CD4-positive, alpha-beta T cell treated with Interleukin-17A for 1 hour (primary cell): ENCODE measurements at places on chromosomes 11 and 22.

DNA sequence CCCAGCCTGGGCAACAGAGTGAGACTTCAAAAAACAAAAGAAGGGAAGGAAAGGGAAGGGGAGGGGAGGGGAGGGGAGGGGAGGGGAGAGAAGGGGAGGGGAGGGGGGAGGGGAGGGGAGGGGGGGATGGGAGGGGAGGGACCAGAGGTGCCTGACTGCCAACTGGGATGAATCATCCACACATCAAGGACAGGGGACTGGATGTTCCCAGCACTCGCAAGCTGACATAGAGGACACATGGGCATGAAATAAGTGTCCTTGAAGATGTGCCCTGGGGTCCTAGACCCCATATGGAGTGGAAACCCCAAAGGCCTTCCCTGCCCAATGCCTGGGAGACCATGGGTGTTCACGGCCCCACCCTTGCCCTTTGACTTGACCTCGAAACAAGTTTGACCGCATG lies 19.8 kb downstream of the TST start:
- no peak for DNase-seq

DNA sequence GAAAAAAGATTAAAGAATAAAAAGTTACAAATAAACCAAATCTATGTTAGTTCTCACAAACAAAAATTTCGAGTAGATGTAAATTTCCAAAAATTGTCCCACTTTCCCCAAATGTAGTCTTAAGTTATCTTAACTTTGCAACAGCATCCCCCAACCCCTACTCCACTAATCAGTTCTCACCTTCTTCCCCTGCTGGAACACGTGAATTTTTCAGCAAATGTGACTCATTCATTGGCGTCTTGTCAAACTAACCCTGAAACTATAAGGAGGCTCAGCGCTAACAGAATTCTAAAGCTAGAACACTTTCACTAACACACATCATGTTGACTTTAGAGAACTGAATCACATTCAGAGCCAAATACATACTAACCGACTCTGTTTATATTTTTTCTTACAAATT lies 46.1 kb downstream of the PHF21A start:
- no peak for DNase-seq

- peak; percentile 84 for DNase-seq
Measured at GRCh38 chr11:3853899-3854659, 1.4 kb upstream of the STIM1 start.

GRCh38 chr11:59710136-59710847 lies 3.4 kb downstream of the OR10V1 start:
- DNase-seq: no peak

GRCh38 chr11:66480117-66480938 lies at the start of gene DPP3:
DPP3 (plus strand) TSS chr11:66480434; CDS start chr11:66482201, 1,767 bp downstream.
- peak; percentile 96 for DNase-seq

DNA sequence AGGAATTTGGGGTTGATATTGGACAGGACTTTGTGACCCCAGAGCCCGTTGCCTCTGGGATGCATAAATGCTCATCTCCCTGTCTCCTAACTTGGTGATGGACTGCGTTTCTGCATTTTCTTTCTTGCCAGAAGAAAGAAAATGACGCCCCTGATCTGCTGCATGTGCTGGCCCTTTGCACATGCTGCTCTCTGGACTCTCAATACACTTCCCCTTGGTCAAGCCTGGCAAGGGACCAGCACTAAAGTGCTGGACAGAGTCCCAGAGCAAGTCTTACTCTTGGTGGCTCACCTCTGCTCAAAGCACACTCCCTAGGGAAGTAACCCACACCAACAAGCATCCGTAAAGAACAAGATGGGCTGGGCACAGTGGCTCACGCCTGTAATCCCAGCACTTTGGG lies 40.7 kb downstream of the MYH9 start:
- DNase-seq: no peak

GRCh38 chr22:27983361-27983791 lies 64.3 kb upstream of the PITPNB start:
- DNase-seq: no peak

GRCh38 chr11:66050581-66051231 lies 1.5 kb upstream of the SF3B2 start:
- DNase-seq: no peak

- no peak for DNase-seq
Measured at GRCh38 chr11:65474864-65475263, 24.0 kb upstream of the MALAT1 start.

GRCh38 chr11:120295099-120295498 lies 30.0 kb upstream of the TLCD5 start:
- no peak for DNase-seq

DNA sequence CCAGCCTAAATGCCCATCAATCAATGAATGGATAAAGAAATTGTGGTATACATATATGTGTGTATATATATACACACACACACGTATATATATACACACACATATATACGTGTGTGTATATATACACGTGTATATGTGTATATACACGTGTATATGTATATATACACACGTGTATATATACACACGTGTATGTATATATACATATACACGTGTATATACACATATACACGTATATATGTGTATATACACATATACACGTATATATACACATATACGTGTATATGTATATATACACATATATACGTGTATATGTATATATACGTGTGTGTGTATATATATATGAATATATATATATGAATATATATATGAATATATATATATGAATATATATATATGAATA lies 54.1 kb downstream of the C2CD3 start:
- no peak for DNase-seq

DNA sequence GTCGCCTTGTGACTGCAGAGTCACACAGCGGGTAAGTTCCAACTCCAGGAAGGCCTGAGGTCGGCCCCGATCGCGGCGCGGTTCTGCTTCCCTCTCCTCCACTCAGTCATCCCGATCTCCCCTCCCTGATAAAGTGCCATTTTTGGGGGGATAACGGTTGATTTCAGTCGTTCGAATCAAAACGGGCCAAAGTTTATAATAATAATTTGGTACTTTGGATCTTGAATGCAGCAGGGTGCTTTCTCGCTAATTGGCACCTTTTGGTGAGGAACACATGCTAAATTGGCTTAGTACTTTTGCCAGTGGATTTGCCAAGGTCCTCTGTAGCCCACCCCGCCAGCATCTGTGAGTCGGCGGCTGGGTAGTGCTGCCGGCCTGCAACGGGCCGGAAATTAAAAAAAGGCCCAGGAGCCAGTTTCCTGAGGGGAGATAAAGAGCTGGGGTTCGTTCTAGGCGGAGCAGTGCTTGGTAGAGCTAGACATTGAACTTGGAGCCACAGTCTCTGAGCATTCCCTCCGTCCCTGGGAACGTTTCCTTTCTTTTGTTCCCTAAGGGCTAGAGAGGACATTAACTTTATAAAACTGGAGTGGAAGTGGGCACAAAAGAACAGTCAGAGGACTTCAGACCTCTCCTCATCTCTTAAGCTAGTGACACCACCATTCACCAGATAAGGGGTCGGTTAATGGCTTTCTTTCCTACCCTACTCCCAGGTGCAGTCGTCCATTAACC lies 997 bp downstream of the UBE2L3 start:
- peak; percentile 33 for DNase-seq

- no peak for DNase-seq
Measured at GRCh38 chr11:70655816-70656215, 257.5 kb downstream of the CTTN start.

DNA sequence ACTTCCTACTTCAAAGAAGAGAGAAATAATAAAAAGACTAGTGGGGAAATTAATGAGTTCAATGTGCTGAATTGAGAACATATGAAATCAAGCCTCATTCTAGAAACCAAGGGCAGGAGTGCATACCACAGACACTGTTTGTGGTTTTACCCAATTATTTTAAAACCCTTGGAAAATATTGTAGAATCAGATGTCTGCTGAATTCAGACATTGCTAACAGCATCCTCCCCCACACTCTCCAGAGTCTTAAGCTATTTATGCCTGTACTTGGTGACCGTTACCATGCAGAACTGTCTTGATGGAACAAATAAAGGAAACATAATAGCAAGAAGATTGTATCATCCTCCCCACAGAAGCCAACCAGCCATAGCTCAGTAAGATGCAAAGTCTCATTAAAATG lies 850.1 kb downstream of the NTM start:
- DNase-seq: no peak

GRCh38 chr11:1548221-1549070 lies 23.6 kb downstream of the DUSP8 start:
- DNase-seq: no peak

- no peak for DNase-seq
Measured at GRCh38 chr22:23769321-23769965, 1.7 kb upstream of the CHCHD10 start.
